ENCODE measurements at places on chromosomes 12 and 14. TPM values are rescaled to one million over a fixed set of nuclear protein-coding genes. Genes with fewer than 3 reads are reported as not detected.

PTPRO gene
- 5.3 TPM for total RNA-seq

PRH2 gene
- total RNA-seq = not detected

RPGRIP1 gene
- total RNA-seq = 0.48 TPM

C12orf54 gene
- total RNA-seq = not detected

SSPN gene
- total RNA-seq = 17.7 TPM

TSPAN8 gene
- total RNA-seq = 28.3 TPM

DHRS2 gene
- 4.6 TPM for total RNA-seq

Data from breast epithelium (tissue), 4 donors.